Kidney tubule cell (primary cell): ENCODE measurements at places on chromosomes 6 and 20.

DNA sequence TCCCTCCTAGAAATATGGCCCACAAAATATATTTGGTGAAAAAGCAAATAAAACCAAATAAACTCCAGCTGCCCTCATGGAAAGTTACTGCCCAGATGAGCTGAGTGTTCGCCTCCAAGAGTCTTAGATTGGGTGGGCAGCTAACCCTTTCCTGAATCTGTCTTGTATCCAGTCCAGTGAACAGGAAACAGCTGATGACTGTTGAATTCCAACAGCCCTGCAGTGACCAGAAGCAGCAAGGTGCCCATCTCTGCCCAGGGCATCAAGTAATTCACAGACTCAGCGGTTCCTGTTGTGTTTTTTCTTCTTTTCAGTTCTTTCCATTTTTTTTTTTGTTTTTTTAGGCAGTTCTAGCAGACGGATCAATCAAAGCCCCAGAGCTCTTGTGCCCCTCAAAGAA, 199.2 kb downstream of the UBE3D start:
- peak; percentile 58 for DNase-seq

GRCh38 chr6:57027301-57027700, 19.2 kb upstream of the KIAA1586 start:
- DNase-seq = no peak

DNA sequence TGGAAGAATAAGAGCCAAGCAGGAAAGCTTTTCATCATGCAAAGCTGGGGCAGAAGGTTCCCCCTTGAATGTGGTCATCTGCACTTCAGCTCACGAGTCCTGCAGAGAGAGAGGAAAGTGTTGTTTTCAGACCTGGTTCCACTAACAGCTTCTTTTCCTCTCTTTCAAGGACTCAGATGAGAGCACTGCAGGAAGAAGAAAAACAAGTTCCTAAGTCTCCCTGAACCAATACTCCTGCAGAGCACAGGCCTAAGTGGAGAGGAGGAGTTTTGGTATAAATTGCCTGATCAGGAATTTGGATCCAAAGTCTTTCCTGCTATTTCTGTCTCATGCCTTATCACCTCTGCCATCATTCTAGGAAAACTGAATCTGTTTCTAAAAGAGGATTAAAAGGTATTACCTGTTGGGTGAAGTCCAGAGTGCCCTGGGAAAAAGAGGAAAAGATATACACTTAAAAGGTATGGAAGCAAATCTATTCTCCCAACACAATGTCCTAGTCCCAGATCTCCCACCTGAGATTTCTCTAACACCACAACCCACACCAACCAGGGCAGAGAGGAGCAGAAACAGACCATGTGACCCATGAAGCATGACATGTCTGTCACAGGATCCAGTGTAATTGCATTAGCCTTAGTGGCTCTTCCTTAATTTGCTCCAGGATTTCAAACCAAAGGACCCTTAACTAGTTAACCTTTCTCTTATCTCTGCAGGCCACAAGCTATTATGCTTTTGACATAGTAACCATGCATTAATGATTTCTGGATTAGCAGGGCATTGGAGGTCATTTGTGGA, 12.2 kb downstream of the HLA-DRB5 start:
- no peak for DNase-seq

- no peak for DNase-seq
Measured at GRCh38 chr6:117227245-117227962, 38.0 kb upstream of the VGLL2 start.

- DNase-seq = peak; percentile 95
Measured at GRCh38 chr20:35515949-35516645, 13.4 kb downstream of the C20orf173 start.

DNA sequence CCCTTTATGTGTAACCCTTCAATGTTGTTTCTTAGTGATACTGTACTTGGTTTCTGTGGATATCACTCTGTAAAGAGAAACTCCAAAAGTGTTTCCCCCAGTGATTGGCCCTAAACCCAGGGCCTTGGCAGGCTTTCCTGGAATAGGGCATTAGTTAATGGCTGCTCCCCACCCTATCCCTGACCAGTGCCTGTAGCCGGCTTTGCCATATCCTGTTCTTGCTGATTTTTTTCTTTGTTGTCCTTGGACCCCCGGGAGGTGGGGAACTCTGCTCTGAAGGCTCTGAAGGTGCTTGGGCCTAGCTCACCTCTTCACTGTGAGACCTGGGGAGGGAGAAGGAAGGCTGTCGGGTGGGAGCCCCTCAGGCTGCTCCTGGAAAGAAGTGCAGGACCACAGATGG, 120.1 kb downstream of the TCP11 start:
- no peak for DNase-seq

- no peak for DNase-seq
Measured at GRCh38 chr20:4434681-4435080, 287.0 kb upstream of the PRND start.

DNA sequence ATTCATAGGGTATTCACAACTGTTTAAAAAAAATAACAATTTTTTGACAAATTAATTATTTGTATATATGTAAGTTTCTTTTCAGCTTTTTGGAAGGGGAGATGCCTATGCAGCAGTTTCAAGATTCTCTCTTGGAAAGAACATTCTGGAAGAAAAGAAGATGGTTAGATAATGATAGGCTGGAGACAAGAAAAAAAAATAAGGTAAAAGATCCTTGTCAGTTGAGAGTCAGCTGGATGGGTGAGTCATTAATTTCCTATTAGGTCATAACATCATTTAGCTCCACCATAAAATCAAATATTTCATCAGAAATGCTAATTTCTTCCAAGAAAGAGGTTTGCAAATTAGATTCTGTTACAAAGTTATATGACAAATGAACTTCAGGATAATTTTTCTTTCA, 880.4 kb downstream of the EPHA7 start:
- DNase-seq = peak; percentile 36

DNA sequence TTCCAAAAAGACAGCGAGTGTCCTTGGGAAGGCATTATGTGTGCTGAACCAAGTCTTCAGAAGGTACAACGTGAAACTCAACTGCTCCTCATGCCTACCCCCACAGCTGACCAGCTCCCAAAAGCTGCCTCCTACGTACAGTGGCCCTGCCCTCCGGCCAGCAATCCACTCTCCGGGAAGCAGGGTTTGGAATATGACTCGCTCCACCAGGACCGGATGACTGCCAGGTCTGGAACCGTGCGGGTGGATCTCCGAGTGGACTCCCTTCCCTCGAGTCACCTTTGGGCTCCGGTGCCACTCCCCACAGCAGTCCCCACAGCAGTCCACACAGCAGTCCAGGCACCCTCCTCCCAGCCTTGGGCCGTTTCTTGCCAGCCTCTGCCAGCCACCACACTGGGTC, 4.3 kb downstream of the ZBTB46 start:
- DNase-seq = no peak

DNA sequence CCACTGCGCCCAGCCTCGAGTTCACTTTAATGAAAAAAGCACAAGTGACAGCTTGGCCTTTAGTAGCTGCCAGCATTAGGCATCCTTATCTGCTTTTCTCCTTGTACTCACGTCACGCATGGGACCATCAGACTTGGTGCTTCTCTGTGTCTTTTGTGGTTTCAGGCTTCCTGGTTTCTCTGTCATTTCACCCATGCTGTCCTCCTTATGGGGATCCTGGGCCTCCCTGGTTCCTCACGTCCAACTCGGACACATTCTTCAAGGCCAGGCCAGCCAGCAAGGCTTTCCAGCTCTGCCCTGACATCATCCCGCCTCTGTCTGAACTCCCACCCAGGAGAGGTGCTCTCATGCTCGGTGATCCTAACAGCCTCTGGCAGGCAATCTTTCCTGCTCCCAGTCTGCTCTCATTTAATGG, 83.2 kb downstream of the TIAM2 start:
- DNase-seq = peak; percentile 7

DNA sequence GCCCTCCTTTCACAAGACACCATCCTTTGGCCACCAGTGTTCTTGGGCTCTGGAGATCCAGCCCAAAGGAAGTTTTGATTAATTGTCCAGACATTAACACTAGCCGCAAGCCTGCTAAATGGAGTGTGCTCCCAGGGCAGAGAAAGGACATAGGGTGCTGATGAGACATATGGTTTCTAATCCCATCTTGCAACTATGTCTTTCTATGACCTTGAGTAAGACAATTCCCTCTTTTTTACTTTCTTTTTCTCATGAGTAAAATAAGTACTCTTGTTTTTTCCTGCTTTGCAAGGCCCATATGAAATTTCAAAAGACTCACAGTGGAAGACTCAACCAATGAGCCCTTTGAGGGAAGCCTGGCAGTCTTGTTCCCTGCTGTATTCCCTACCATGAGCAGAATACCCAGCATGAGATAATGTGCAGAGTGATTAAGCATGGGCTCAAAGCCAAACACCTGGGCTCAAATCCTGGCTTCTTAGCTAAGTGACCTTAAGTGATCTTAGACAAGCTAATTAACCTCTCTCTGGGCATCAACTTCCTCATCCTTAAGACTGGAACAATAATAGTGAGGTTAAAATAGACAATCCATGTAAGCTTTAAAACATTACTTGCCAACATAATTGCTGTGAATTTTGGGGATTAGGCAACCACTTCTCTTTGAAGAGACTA, at the start of gene WFDC10B:
WFDC10B (minus strand) TSS at position 51 of the 669 bp plus-strand sequence. CDS start 19,027 bp downstream, outside the sequence.
- no peak for DNase-seq

DNA sequence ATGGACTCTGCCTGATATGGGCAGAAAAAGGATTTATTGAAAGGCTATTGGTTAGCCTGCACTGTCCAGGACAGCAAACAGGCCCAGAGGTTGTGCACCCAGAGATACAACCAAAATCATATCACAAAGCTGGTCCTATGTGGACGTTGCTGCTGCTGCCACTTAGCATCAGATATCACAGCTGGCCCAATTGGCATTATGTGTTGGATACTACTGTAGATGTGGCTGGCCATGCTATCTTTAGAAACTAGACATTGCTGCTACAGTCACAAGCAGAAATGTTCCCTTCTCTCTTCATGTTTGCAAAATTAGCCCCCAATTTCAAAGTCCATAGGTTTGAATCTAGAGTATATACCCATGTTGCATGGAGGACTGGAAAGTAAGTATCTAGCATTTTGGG, 42.2 kb upstream of the CEP85L start:
- no peak for DNase-seq

GRCh38 chr6:14502551-14502950, 385.0 kb downstream of the CD83 start:
- DNase-seq = peak; percentile 81

- DNase-seq = no peak
Measured at GRCh38 chr6:366389-367297, 24.9 kb upstream of the IRF4 start.

DNA sequence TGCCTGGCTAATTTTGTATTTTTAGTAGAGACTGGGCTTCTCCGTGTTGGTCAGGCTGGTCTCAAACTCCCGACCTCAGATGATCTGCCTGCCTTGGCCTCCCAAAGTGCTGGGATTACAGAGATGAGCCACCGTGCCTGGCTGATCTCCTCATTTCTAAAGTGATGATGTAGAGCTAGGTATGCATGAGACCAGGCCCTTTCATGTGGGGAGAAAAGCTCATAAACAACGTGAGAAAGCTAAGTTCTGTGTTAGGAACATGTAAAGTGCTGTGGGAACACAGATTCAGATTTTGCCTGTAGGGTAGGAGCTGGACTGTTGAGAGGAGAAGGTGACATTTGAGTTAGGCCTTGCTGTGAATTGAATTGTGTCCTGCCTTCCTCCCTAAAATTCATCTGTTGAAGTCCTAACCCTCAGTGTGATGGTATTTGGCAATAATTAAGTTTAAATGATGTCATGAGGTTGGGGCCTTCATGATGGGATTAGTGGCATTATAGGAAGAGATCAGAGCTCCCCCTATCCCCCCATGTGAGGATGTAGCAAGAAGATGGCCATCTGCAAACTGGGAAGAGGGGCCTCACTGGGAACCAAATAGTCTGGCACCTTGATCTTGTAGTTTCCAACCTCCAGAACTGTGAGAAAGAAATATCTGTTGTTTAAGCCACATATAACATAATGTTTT, 49.2 kb downstream of the SCAND1 start:
- DNase-seq = no peak

DNA sequence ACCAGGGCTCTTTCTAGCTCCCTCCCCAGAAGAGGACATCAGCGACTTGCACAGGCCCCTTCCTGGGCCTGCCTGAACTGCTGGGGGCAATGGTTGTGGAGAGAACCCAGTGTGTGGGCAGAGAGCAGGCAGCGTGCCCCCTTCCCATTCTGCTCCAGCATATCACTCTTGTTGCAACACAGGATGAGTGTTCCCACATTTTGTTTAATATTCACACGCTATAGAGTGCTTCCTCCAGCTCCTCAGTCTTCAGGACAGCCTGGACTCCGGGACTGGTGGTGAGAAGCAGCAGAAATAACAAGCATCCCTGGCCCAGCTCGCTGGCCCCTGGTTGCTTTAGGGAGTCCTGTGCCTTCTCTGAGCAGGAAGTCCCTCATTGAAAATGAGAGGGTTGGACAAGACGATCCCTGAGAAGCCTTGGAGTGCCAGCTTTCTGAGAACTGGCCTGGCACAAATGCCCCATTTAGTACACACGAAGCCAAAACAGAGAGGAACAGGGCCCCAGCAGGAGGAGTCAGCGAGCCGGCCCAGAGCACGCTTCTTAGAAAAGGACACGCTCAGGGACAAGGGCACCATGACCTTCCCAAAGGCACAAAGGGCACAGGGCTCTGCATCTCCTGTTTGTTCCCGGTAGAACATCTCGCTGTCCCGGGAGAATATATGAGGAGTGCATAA, 84.2 kb upstream of the FOXC1 start:
- DNase-seq = no peak

DNA sequence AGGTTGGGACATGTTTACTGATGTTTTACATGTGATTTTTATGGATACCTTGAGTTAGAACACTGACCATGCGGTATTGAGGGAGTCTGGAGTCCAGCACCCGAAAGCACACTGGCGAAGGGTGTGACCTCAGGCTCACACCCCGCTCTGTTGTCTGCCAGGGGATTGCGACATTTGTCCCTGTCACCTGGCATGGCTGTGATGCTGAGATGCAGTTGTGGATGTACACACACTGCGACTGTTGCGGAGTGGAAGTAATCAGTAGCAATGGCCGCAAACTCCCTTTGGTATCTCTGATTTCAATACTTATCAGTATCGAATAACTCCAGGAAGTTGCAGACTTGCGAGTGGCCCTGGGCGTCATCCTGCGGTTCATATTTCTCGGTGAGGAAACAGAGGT, 43.2 kb downstream of the CDH4 start:
- no peak for DNase-seq

DNA sequence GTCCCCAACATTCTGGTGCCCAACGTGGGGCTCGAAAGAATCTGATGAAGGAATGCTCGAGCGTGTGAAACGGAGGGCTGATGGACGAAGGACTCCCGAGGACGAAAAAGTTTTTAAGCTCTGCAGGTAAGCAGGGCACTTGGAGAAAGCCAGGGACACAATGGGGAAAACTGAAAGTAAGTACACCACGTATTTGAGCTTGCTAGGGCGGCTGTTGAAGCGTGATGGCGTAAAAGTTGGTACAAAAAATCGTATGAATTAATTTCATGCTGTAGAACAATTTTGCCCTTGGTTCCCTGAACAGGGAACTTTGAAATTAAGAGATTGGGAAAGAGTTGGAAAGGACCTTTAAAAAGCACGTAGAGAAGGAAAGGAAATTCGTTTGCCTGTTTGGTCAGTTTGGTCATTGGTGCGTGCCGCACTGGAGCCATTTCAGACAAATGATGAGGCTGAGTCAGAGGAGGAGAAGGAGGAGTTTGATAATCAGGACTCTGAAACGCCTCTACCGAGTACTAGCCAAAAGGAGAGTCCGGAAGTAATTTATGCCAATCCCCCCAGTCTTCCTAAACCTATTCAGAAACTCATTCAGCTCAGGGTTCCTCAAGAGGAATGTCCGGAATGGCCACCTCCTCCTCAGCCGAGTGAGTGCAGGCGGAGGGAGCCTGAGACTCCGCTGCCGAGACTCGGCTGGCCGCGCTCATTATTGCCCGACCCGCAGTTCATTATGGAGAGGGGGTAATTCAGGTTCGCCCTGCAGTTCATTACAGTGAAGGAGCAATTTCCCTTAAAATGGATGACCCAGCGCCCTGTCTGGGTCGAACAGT, 59.2 kb upstream of the PRSS16 start:
- peak; percentile 88 for DNase-seq
